Activated CD4-positive, alpha-beta T cell treated with anti-CD3 and anti-CD28 coated beads, Interleukin-2, amount 50 U/mL, for 1 hour (primary cell): ENCODE measurements at places on chromosomes 12 and 14.

DNA sequence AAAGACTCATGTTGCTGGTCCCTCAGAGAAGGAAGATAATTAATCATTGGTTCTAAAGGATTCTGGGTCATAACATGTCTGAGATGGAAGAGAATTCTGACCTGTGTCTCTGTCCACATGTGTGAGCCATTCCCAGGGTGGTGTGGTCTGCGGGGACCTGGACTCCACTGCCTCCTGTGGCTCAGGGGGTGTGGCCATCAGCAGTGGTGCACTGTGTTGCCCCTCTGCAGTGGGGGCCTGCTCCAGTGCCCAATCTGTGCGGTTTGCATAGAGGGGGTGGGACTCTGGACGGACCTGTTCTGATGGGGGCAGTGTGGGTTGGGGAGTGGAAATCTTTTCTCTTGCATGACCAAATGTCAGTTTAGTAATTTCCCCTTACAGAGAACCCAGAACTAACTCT lies 13.5 kb downstream of the KRT85 start:
- DNase-seq, result no peak

DNA sequence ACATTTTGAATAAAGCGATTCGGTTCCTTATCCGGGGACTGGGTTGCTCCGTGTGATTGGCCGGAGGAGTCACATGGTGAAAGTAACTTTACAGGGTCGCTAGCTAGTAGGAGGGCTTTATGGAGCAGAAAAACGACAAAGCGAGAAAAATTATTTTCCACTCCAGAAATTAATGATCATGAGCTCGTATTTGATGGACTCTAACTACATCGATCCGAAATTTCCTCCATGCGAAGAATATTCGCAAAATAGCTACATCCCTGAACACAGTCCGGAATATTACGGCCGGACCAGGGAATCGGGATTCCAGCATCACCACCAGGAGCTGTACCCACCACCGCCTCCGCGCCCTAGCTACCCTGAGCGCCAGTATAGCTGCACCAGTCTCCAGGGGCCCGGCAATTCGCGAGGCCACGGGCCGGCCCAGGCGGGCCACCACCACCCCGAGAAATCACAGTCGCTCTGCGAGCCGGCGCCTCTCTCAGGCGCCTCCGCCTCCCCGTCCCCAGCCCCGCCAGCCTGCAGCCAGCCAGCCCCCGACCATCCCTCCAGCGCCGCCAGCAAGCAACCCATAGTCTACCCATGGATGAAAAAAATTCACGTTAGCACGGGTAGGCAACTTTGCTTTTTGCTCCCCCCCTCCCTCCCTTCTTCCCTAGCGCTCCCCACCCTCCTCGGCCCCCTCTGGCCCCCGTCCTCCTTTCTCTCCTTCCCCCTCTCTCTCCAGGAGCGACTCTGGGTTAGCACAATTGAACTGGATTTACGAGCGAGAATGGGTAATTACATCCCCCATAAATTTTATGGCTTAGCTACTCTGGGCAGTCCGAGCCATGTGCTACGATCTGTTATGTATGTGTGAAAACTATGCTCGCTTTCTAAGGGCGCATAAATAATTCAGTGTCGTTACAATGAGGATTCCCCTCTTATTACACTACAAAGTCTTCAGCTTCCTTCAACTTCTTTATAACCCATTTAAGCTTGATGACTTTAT lies at the start of gene HOXC4:
TSS of gene HOXC4 (plus strand) at position 85 of the 991 bp plus-strand sequence. CDS start at position 173, 88 bp downstream.
- DNase-seq, result no peak

DNA sequence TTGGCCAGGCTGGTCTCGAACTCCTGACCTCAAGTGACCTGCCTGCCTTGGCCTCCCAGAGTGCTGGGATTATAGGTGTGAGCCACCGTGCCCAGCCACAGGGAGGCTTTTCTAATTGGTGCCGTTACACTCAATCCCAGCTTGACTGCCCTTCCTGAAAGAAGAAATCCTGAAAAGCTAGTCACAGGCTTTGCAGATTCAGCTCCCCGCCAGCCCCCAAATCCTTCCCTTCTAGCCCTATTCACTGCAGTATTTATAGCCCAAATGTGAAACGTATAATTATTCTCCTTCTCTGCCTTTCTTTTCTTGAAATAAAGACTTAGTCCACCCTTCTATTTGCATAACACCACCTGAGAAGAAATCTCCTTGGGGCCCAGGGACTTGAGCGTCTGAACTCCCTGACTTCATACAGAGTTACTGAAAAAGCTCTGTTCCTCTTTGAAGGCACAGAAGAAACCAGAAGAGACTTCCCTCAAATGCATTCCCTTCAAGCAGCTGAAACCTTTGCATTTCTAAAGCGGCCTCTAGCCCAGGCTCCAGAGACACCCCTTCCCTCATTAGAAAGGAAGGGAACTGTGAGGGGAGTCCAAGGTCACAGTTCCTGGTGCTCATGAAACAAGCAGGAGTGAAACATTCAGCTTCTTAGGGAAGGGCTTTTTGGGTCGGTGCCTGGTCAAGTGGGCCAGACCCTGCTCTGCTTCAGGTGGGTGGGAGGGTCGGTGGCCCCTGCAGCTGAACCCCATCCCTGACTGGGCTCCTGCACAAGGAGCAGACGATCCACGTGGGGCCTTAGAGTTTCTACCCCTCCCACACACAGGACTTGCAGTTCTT lies 42.3 kb upstream of the BATF start:
- DNase-seq, result no peak

DNA sequence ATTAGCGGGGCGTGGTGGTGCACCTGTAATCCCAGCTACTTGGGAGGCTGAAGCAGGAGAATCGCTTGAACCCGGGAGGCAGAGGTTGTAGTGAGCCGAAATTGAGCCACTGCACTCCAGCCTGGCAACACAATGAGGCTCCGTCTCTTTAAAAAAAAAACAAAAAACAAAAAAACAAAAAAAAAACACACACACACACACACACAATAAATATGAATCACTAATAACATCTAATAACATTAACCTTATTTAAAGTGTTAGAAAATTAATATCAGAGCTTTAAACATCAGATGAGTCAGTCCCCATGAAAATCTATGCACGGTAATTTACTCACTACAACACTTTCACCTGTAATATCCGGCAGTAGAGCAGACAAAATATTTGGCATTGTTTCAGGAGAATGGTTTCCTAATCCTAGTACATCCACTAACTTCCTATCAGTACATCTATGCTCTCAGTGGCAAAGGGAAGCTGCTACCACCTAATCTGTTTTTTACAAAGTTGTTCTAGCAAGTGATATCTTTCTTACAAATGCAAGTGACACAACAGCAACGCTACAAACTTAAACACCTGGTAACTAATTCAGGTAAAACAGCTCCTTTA lies 36.2 kb downstream of the MED13L start:
- DNase-seq, result no peak

DNA sequence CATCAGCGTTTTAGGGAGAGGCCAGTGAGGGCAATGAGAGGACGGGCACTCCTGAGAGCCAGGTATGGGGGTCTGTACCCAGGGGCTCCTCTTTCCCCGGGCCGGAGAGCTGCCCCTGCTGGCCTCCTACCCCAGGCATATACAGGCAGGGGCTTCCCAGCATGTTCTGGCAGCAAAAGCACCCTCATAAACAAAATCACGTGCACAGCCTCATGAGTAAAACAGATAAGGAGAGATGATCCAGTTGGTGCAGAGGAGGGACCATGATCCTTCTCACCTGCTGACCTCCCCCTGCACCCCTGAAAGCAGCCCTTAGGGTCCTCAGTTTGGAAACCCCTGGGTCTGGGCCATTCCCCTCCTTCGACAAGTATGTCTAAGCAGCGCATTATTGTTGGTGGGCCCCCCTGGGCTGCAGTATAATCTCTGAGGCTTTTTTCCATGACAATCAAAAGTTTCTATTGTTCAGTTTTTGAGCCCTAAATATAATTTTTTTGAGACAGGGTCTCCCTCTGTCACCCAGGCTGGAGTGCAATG lies 5.0 kb upstream of the KRT4 start:
- no peak for DNase-seq

DNA sequence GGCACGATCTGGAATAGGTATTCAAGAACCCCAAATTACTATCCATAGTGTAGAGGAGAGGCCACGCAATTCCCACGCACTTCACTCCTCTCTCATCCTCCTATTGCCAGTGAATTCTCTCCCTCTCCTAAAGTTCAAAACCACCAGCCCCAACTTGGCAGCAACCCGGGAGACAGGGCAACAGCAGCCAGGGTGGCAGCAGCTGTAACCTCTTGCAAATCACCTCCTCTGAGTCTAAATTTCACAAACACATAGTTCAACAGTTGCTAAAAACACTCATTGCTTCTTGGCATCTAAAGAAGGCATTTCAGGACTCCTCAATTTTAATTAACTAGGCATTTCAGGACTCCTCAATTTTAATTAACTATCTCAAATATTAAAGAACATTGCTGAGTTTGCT lies 37.7 kb upstream of the MANSC4 start:
- no peak for DNase-seq

GRCh38 chr14:72549026-72549425 lies 344.9 kb downstream of the DPF3 start:
- DNase-seq, result no peak

GRCh38 chr14:102279688-102280348 lies 25.1 kb downstream of the MOK start:
- DNase-seq, result no peak

- peak; percentile 85 for DNase-seq
Observed at GRCh38 chr14:105473677-105474482, 741 bp upstream of the CRIP2 start.

DNA sequence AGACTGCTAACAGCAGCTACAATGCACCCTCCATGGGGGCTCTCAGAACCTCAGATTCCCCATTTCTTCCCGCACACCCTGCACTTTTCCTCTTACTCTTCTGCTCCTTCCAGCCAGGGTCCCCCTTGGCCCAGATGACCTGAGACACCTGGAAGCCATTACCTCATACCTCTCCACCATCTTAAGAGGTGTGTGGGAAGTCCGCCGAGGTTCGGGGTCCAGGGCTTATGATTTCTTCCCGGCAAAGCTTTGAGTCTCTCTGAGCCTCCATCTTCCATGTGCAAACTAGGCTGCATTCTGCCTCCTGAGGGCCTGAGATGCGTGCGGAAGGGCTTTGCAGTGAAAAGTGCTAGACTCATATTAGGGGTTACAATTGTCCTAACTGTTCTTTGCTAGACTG lies 5.3 kb downstream of the GSC start:
- no peak for DNase-seq

GRCh38 chr14:24966579-24966964 lies 83.4 kb downstream of the STXBP6 start:
- DNase-seq, result no peak

- DNase-seq, result no peak
Observed at GRCh38 chr14:89443042-89443629, 26.1 kb upstream of the FOXN3 start.

- no peak for DNase-seq
Observed at GRCh38 chr12:67837876-67838275, 151.4 kb upstream of the IFNG-AS1 start.

GRCh38 chr12:77001276-77001675 lies 64.1 kb downstream of the E2F7 start:
- DNase-seq, result no peak

GRCh38 chr14:65211341-65211987 lies 109.1 kb upstream of the MAX start:
- DNase-seq, result no peak

DNA sequence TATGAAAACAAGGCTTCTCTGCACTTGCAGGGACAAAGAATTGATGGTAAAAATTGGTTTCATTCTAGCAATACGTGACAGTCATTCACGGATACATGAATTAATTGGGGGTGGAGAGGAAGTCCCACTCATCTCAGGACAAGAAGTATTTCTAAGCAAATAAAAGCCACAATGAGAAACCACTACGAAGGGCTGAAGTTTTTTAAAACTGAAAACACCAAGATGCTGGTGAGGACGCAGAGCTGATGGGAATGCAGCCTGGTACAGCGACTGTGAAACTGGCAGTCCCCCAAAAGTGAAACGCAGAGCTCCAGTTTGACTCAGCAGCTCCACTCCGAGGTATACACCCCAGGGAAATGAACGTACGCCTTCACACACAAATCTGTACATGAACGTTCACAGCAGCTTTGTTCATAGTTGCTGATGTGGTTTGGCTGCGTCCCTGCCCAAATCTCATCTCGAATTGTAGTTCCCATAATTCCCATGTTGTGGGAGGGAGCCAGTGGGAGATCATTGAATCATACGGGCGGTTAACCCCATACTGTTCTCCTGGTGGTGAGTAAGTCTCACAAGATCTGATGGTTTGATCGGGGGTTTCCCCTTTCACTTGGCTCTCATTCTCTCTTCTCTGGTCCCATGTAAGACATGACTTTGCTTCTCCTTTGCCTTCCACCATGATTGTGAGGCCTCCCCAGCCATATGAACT lies 89.0 kb downstream of the SCARB1 start:
- peak; percentile 23 for DNase-seq

DNA sequence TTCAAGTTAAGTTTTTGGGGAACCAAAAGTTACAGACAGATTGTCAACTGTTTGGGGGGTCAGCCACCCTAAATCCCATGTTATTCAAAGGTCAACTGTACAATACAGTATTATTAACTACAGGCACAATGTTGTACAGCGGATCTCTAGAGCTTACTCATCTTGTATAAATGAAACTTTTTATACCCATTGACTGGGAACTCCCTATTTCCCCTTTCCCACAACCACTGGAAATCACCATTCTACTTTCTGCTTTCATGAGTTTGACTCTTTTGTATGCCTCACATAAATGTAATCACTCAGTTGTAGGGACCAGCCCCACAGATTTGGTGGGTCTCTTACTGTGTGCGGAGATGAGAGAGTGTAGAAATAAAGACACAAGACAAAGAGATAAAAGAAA lies 57.8 kb downstream of the SLCO1B3 start:
- no peak for DNase-seq

- no peak for DNase-seq
Observed at GRCh38 chr12:83198291-83199015, 511.7 kb downstream of the TMTC2 start.

DNA sequence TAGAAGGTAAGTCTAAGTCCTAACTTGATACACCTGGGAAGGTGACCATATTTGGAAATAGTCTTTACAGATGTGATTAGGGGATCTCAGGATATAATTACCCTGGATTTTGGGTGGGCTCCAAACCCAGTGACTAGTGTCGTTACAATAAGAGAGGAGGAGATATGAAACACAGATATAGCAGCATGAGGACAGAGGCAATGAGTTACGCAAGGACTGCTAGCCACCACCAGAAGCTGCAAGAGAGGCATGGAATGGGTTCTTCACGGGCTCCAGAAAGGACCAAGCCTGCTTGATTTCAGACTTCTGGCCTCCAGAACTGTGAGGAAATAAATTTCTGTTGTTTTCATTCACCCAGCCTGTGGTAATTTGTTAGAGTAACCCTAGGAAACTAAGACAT lies 28.6 kb downstream of the FGFR1OP2 start:
- no peak for DNase-seq

- no peak for DNase-seq
Observed at GRCh38 chr14:27886256-27886655, 880.3 kb upstream of the FOXG1 start.

- no peak for DNase-seq
Observed at GRCh38 chr14:59337141-59337611, 128.0 kb downstream of the GPR135 start.

GRCh38 chr14:63361790-63362189 lies 43.1 kb upstream of the GPHB5 start:
- DNase-seq, result no peak
